Posterior cingulate gyrus (tissue), 11 donors: ENCODE measurements at places on chromosomes 6 and 20.
A peak's percentile ranks its signal among the peaks of the same experiment; 100 is the strongest.

DNA sequence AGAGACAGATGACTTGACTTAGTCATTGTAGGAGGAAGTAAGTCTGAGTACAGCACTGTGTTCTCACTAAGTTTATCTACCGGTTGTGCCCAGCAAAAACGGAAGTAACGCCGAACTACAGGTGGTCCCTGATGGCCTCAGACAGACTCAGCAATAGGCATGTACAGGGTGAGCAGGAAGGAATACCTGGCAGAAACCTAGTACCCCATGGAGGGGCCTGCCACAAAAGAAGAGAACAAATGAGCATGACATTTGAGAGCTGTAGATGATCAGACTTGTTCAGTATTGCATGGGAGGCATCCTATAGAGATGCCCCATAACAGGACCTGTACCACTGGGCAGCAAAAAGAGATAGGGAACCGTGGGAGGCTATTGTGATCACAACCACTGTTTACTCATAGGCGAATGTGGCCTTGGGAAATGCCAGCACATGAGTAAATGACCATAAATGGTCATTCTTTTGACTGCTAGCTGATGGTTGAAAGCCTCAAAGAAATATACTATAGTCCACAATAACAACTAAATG lies 106.4 kb upstream of the TAB2 start:
- DNase-seq = no peak

- DNase-seq = no peak
Observed at GRCh38 chr6:118965371-118965770, 30.4 kb upstream of the MCM9 start.

DNA sequence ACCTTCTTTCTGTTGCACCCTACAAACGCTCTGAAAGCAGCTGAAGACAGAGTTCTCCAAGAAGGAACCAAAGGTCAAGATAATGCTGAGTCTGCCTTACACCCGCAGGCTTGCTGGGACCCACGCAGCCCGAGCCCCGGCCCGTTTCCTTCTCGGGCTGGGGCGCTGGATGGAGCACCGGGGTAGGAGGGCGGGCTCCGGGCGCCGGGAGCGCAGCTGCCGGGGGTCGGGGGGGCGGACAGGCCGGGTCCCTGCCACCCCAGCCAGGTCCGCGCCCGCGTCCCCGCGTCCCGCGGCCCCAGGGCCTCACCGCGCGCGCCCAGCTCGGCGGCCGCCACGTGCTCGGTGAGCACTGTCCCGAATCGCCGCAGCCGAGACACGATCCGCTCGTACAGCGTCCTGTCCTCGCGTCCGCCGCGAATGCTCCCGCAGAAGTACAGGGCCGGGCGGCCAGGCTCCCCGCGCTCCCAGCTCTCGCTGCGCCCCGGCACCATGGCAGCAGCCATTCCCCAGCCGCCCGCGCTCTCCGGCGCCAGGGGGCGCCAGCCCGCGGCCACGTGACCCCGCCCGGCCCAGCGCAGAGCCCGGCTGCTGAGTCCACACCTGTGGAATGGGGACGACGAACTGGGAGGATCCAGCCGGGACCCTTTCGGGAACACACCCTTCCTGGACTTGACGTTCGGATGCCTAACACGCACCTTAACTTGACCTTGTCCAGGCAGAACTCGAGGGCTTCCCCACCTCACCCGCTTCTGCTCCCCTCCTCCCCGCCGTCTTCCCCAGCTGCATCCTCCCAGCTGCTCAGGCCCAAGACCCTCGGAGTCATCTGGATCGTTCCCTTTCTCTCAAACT lies at the start of gene DNPH1:
Gene DNPH1, minus strand, starts transcription at position 531 of the 852 bp plus-strand sequence. Its CDS starts 25 bp downstream, at position 506.
- peak; percentile 79 for DNase-seq

GRCh38 chr20:19603376-19603750 lies 154.7 kb upstream of the RIN2 start:
- no peak for DNase-seq

DNA sequence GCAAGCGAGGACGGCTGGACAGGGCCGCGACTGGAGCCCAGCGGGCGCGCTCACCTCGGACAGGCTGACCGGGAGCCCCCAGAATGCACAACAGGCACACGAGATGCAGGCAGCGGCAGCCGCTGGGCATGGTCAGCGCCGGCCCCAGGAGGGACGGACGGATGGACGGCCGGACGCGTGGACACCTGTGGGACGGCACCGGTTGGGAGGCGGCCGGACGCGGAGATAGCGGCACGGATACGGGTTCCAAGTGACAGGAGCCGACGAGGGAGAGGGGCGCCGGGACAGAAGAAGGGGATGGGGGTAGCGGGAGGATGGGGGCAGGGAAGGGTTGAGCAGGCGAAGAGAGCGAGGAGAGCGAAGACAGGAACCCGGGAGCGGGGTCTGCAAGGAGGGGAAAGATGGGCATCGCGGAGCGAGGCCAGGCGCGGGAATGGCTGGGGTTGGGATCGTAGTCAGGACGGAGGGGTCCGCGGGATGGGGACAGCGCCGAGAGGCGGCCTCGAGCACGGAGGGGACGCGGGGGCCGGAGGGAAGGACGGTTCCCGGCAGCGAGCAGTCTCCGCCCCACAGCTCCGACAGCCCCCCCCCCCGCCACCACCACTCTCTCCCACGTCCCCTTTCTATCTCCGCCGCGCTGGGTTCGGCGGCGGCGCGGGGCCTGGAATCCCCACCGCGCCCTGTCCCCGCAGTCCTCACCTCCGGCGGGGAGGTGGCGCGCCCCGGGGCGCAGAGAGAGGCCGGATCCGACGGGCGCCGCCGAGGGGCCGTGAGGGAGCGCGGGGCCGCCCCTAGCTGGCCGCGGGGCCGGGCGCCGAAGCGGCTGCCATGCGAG lies 435 bp downstream of the DLK2 start:
- no peak for DNase-seq

DNA sequence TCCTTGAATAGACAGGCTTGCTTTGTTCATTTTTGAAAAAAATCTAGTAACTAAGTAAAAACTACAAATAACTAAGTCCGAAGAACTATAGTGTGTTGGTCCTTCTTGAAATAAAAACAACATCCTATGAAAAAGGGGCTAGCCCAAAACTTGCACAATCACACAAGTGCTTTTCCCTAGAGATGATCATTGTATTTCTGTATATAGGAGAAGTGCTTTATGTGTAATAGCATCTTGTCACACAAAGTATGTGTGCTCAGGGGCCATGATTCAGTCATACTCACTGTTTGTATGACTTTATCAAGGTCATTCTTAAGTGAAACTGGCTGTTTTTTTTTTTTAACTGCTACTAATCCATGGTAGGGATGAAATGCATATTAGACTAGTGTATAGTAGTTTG lies 179.8 kb downstream of the DTNBP1 start:
- no peak for DNase-seq

DNA sequence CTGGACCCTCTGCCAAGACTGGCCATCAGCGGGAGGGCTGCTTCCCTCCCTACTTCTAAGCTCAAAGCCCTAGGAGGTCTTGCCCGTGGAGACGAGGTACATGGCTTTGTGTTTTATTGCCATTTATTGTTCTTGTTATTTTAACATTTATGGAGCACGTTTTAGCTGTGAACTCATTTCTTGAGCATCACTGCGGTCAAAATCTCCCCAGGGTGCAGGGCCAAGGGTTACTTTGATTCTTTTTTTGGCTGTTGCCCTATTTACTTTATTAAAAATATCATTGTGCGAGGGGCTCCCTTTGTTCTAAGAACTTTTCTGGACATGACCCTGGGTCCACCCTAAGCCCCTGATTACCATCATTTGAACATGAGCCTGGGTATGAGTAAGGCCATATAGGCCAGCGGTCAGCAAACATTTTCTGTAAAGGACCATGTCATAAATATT lies 51.6 kb downstream of the EYA2 start:
- no peak for DNase-seq

- DNase-seq = no peak
Observed at GRCh38 chr6:2622671-2623070, 128.1 kb downstream of the MYLK4 start.

- DNase-seq = no peak
Observed at GRCh38 chr20:3922223-3922982, 33.2 kb downstream of the PANK2 start.

DNA sequence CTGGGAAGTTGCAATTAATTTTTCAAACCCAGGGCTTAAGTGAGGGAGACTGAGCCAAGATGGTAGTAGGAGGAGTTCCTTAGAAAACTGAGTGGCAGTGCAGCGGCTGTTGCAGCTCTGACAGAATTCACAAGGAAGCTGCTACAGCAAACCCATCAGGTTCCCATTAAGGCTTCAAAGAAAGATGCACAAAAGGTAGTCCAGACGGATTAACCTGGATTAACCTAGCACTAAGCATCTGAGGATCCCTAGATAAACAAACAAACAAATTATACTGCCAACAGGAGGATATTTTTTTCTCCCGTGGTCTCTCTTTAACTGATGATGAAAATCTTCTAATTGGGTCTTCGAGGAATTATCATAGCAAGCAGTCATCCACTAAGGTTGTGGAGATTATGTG lies 5.2 kb downstream of the TENT5A start:
- DNase-seq = no peak

- no peak for DNase-seq
Observed at GRCh38 chr6:26032340-26033084, 54.7 kb upstream of the HFE start.

GRCh38 chr20:63635431-63636141 lies 8.7 kb upstream of the GMEB2 start:
- no peak for DNase-seq

GRCh38 chr6:168196385-168196860 lies 117.4 kb upstream of the FRMD1 start:
- no peak for DNase-seq

- DNase-seq = no peak
Observed at GRCh38 chr6:100465701-100466409, 1.1 kb upstream of the SIM1 start.

GRCh38 chr6:52152711-52153160 lies 33.4 kb upstream of the IL17A start:
- no peak for DNase-seq

DNA sequence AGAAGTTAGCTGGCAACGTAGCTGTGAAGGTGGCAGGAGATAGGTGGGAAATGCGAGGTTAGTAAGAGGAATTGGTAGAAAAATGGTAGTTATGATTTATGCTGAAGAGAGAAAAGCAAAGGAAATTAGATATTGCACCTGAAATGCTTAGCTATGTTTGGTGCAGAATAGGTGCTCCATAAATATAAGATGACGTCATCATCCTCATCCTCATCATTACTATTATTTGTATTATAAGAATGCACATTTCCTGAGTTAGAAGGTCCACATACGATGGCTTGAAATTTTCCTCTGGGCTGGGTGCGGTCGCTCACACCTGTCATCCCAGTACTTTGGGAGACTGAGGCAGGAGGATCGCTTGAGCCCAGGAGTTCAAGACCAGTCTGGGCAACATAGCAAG lies 39.5 kb upstream of the ANGPT4 start:
- DNase-seq = no peak

DNA sequence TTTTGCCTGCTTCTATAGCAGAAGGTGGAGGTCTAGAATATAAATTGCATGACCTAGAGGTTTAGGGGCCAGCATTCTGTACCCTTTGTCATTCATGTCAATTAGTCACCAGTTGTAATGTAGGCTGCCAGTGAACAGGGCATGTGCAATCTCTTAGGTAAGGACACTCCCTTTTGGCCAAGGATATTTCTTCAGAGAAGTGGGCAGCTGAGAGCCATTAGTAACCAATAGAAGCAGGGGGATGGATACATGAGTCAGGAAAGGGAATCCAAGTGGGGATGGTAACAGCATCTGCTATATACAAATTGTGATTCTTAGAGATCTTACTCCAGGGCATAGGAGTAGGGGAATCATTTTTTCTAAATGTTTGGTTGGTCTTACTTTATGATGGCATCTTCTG lies 494.2 kb upstream of the JAG1 start:
- no peak for DNase-seq

GRCh38 chr20:40714109-40714508 lies 25.1 kb upstream of the MAFB start:
- no peak for DNase-seq
